ENCODE measurements at places on chromosomes 3 and 15.

GRCh38 chr3:86991482-86991815 is 500 bp upstream of the VGLL3 start:
- DNase-seq = no peak

DNA sequence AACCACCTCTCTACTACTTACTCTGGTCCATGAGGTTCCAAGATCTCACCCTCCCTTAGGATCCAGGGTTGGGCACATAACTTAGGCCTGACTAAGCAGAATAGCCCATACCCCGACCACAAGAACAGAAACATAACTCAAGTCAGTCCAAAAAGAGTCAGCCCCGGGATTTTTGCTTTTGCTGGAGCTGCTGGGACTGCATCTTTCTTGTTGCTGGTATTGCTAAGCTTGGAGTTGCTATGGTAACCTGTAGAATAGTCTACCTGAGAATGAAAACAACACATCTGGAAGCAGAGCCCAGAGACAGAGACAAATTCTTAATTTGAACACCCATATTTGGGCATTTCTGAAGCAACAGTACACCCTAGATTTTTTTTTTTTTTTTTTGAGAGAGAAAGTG is 6.5 kb downstream of the RUBCN start:
- no peak for DNase-seq

DNA sequence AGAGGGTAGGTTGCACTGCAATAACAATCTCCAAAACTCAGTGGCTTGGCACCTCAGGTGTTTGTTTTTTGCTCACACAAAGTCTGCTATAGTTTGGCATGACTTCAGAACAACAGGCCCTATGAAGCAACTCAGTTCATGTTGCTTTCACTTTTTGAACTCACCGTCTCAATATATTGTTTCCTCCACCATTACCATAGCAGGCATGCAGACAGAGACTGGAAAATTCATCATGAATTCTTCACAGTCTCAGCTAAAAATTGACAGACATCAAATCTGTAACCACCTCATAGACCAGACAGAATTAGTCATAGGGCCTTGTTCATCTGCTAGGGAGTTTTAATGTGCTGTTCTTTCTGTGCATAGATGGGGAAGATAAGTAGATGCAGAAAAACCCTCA is 161.4 kb upstream of the POU1F1 start:
- no peak for DNase-seq

DNA sequence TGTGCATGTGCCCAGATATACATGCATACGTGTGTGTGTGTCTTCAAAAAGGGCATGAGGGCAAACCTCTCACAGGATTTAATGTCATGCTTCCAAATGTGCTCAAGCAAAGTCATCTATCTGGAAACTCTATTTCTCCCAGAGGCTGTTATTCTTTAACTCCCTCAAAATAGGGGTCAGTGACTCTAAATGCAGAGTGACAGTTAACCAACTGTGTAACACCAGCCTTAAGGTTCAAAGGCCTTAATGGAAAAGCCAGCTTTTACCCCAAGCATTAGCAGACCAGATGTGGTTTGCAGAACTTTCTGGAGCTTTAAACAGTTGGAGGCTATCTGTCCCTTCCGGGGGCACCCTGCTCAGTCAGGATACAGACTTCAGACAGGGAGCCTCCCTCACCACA is 70.4 kb upstream of the SLC7A14 start:
- DNase-seq = no peak

GRCh38 chr15:44366971-44367370 is 60.5 kb upstream of the CTDSPL2 start:
- DNase-seq = no peak

DNA sequence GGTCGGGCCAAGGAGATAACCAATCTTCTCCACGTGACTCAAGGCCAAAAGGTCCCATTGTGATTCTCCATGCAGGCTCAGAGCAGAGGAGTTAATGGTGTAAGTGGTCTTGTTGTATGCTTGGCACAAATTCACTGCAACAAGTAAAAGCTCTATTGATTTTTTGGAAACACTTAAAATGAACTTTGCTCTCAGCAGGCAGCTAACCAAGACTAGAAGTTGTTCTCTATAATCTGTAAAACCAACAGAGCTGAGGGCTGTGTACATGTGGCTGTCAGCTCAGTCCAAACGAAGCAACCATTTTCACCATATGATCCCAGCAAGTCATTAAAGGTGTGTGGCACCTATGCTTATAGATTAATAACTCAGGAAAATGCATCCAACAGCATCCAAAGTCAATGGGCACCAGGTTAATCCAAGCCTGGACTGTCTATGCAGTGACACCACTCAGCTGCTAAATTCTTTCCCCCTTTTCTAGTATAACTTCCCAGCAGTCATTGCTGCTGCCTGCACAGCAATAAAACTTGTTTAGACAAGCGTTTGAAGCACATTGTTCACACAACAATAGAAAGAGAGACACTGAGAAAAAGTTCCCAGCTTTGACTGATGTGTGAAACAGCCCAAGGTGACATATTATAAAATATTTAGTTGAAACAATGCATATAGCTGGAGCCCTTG is 603.8 kb upstream of the ADAMTS9 start:
- DNase-seq = no peak

DNA sequence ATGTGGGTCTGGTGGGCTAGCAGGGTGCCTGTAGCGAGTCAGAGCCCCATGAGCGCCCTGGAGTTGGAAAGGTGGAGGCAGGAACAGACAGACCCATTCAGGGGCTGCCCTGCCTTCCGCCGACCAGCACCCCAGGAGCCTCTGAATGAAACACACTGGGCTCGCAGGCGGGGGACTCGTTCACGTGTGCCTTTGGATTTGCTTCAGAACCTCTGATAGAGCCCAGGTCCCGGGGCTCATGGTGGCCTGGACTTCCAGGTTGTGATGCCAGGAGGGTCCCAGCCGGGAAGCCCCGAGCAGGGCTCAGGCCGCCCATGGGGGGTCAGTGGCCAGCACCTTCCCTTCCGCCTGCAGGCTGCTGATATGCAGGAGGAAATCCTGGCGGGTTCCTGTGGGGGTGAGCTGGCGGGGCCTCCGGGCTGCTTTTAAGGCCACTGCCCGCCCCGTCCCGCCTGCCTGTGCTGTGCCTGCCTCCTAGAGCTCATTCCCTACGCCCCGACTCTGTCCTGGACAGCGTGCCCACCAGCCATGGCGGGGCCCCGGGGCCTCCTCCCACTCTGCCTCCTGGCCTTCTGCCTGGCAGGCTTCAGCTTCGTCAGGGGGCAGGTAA is at the start of gene STAB1:
Gene STAB1, plus strand, starts transcription at position 453 of the 610 bp plus-strand sequence. Its CDS starts 76 bp downstream, at position 529.
- no peak for DNase-seq

DNA sequence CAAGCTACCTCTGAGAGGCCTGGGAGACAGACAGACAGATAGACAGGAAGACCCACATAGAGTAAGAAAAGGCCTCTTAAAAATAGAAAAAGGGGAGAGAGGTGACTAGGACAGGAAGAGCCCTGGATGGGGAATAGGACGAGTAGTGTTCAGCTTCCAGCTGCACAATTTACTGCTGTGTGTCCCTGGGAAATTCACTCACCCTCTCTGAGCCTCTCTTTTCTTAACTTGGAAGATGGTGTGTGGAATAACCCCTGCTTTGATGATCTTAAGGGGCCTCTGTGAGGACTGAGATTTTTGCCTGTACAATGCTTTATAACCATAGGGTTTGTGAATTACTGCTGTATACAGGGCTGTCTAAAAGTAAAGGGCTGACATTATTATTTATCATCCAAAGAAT is 37.5 kb downstream of the FEM1B start:
- DNase-seq = no peak
